Activated CD8-positive, alpha-beta T cell treated with anti-CD3 and anti-CD28 coated beads, Interleukin-2, amount 10 ng/mL, durations not matched to agents 7 days and 5 days (primary cell): ENCODE measurements at places on chromosomes 5 and 9. TPM values are rescaled to one million over a fixed set of nuclear protein-coding genes. Genes with fewer than 3 reads are reported as not detected.

The CEP120 gene
- 22.3 TPM for total RNA-seq

DNA sequence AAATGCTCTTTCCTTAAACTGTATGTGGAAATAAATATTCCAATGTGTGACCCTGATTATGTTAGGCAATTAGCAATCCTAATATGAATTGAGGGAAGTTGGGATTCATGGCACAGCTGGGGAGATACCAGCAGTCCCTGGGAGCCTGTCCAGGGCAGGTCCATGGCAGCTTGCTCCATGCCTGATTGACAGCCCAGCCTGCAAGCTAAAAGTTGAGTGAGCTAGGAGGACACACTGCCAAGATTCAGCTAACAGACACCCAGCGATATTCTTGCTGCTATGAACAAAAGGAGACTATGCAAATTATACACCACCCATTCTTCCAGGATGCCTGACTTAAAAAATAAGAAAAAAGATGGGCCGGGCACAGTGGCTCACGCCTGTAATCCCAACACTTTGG, 6.2 kb downstream of the TGFBI start:
- DNase-seq, result no peak

- no peak for DNase-seq
Measured at GRCh38 chr5:36908544-36909260, 32.1 kb downstream of the NIPBL start.

GRCh38 chr9:75087289-75087823, 599 bp downstream of the NMRK1 start:
- DNase-seq, result peak; percentile 68

The SPATA31D4 gene
- total RNA-seq, result not detected

DNA sequence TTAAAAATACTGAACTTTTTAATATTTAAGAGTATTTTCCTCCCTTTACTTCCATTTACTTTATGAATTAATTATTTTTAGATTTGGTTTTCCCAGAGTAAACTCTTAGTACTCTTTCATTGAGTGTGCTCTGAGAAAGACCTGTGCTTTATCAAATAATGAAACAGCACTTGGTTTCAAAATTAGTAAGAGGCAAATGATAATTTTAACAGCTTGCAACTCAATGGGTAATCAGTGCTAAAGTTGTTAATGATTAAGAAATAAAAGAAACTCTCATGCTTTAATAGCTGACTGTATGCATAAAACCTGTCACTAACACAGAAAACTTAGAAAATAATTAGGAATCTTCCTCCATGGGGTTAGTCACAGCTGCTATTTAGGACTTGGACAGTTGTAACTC, 244.4 kb downstream of the RFX3 start:
- no peak for DNase-seq

DNA sequence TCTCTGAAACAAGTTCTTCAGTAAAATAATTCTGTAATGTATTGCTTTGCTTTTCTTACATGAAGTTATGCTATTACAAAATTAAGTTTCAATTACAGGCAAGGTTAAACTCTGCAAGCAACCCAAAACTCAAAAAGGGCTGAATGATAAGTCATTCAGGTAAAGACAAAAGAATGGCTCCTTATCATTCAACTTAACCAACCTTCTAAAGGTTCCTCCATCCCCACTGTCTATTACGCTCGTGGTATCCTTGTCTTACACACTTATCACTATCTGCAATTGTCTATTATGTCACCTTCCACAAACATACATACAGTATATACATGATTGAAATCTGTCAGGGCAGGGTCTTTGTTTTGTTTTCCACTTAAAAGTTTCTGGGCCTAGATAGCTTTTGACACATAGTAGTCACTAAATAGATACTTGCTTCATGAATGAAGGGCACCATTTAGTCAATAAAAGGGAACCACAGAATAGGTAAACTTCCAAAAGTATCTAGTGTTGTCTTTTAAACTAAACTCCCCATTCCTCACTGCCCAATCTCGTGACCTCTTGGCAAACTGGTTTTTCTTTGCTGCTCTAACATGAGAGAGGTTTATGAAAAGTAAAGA, 6.9 kb downstream of the RPL37 start:
- no peak for DNase-seq

The TNC gene
- not detected for total RNA-seq

GRCh38 chr5:124040799-124041198, 528.8 kb downstream of the CSNK1G3 start:
- no peak for DNase-seq

- DNase-seq, result no peak
Measured at GRCh38 chr9:135321580-135321979, 158.0 kb upstream of the PPP1R26 start.

The SHISAL2B gene
- not detected for total RNA-seq

GRCh38 chr5:82512025-82512424, 233.9 kb upstream of the RPS23 start:
- no peak for DNase-seq

GRCh38 chr9:91578911-91579310, 155.3 kb upstream of the NFIL3 start:
- no peak for DNase-seq

The CCL21 gene
- total RNA-seq, result not detected
